ENCODE measurements at places on chromosomes 4 and X.

DNA sequence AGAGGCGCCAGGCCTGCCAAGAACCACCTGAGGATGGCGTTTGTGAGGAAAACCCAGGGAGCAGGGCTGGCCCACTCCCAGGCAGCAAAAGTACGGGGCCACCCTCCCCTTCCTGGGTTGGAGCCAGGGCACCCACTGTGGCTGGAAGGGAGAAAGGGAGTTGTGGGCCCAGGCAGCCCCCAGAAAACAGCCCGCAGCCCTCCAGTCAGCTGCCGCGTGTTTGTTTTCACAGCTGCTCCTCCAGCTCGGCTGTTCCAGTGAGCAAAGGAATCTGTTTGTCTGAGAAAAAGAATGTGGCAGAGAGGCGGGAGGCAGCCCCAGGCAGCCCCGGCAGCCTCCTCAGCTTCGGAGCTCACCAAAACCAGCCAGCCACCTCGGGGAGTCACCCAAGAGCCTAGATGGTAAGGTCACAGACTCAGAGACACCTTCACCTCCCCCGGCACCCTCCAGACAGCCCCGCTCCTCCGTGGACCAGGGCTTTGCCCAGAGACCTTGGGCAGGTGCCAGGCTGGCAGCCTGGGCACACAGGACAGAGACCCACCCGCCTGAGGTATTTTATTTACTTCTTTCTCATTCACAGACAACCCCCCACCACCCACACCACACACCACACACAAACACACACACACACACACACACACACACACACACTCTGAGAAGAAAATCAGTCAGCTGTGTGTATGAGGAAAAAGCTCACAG is 338.1 kb downstream of the BCOR start:
- no peak for DNase-seq

DNA sequence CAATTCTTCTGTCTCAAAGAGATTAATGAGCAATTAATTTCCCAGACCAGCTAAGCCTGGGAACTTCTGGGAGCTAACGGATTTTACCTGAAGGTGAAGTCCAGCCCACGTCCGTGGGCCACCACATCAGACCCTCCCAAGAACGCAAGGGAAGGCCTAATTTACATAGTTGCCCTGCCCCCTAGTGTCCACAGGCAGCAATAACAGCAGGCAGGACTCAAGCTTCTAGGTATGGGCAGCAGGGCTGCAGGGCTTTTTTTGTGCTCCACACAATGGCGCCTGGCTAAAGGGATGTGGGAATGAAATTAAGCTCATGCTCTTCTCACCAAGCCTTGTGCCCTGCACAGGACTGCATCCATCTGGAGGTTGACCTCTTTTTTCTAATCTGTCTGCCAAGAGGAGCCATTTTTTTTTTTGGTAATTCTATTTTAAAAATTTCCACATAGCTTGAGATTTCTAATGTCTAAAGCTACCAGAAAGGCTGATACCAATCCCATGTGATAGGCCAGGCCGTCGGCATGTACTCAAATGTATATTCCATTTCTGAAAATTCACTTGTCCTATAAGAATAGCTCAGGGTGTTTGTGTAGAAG is 111.9 kb upstream of the TMEM164 start:
- peak; percentile 45 for DNase-seq

DNA sequence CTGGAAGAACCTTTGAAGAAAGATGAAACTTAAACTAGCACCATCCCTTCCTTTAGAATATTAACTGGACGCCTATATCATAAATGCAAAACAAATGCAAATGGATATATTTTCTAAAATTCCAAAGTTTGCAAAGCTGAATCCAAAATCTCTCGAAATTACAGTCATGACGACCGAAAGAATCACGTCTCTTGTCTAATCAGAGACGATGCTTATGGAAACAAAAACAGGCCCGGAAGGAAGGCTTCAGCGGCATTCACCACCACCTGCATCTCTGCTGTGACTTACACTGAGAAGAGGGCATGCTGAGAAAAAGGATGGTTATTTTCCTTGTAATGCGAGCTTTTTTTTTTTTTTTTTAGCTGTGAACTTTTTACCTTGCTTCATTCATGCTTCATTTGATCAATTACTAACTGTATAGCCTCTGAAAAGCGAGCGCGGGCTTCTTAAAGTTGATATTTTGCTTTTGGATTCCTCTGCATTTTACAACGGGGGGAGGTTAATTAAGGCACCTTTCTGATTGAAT is 209.3 kb downstream of the SOWAHB start:
- DNase-seq = no peak

DNA sequence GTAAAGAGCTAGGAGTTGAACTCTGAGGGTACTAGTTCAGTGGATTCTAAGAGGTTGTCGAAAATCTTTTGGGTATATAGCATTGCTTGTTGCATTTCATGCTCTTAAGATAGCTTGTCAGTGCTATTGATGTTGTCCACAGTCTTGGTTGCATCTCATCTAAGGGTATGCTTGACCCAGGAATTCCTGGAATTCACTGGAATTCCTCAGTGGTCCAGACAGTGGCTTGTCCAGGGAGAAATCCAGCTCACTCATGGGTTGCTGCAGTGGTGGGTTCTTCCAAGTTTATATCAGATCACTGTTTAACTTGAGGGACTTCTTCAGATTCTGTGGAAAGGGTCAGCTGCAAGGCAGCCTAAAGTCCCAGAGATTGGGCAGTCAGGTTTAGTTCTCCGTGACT is 29.8 kb upstream of the SMARCAD1 start:
- no peak for DNase-seq

GRCh38 chrX:41419082-41419481 is 28.1 kb upstream of the NYX start:
- DNase-seq = no peak

GRCh38 chr4:67366311-67366861 is 178.9 kb downstream of the CENPC start:
- no peak for DNase-seq

DNA sequence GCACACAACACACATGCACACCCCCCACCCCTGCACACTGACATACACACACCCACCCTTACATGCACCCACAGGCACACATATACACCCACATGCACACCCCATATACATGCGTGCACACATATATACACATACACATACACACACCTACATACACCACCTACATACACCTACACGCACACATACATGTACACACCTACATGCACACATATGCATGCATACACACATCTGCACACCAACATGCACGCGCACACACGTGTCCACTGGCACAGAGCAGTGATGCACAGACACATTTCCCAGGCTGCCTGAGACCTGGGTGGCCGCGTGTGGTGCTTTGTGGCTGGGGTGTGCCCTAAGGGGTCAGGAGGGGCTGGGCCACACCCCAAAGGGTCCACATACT is 31.7 kb downstream of the FGFRL1 start:
- no peak for DNase-seq

- DNase-seq = no peak
These were observed 18.7 kb downstream of the RBBP7 start for GRCh38 chrX:16851421-16851820.

GRCh38 chrX:111319451-111319850 is 49.2 kb upstream of the CAPN6 start:
- DNase-seq = no peak

DNA sequence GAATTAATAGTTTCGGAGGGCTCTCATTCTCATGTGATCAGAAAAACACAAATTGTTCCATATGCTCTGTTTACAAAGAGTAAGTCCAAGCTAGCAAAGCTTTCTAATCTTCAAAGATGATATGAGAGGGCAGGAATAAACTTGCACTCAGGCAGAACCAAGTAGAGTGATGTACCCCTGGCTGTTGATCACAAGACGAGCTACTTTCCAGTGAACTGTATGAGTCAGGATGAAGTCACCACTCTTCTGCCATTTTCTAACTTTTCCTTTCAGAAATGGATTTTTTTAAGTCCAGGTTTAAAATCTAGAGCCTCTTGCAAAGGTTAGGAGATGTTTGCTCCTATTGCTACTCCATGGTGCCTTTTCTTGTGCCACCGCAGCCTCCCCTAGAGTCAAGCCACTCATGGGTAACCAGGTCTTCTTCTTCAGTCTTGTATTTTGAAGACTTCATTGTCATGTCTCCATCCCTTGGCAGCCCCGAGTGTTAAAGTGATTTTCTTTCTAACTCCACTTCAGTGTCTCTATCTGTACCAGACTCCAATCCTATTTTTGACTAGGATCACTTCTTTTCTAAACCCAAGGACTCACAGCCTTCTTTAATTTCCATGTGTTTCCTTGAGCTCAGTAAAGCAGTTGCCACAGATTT is 171.9 kb upstream of the GALNT7 start:
- no peak for DNase-seq

DNA sequence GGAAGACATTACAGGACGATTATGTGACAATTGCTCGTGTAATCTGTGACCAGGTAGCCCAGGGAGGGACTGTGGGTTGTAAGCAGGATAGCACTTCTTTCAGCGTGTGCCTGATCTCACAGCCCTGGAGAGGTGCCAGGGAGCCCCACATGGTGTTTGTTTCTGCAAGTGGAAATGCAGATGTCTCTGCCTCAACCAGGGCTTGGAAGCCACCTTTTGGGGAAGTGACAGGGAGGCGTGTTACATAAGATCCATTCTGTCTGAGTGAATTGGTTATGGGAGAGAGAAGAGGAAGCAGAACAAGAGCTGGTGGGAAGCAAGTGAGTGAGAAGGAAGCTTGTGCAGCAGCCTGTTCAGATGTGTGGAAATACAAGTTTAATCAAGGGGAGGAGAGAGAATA is 104.5 kb upstream of the GATB start:
- DNase-seq = no peak

GRCh38 chrX:11504234-11504633 is 161.5 kb downstream of the ARHGAP6 start:
- DNase-seq = no peak

DNA sequence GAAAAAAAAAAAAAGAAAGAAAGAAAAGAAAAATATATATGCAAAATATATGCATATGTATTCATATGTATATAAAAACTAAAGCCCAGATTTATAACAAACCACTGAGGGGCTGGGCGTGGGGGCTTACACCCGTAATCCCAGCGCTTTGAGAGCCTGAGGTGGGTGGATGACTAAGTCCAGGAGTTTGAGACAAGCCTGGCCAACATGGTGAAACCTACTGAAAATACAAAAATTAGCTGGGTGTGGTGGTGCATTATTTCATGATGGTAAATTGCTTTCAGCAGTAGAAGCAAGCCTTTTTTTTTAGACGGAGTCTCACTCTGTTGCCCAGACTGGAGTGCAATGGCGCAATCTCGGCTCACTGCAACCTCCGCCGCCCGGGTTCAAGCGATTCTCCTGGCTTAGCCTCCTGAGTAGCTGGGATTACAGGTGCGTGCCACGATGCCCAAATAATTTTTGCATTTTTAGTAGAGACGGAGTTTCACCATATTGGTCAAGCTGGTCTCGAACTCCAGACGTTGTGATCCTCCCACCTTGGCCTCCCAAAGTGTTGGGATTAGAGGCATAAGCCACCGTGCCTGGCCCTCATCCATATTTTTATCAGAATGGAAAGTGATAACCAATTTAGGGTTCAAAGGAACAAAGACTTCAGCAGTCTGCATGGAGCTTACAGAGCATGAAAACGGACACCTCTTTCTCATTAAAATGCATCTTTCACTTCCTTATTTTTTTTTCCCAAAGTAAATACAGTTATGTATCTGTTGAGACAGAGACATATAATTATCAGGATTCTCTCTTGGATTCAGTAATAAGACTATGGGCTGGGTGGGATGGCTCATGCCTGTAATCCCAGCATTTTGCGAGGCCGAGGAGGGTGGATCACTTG is 27.7 kb upstream of the MOB1B start:
- DNase-seq = no peak

DNA sequence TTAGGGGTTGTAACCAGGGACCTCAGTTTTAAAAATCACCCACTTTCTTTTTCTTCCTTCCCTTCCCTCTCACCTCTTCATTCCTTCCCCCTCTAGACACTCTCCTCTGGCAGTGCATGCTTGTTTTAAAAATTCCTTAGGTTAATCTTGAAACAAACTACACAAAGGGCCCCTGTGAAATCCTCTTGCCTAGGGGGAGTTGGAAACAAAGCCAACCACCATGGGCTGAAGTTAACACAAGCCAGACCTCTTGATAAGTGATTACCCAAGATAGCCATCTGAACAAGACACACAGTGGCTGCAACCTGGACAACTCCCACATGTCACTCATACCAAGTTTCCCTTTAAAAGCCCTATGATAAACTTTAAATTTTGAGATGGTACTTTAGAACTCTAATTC is 68.9 kb downstream of the TENT5D start:
- no peak for DNase-seq

DNA sequence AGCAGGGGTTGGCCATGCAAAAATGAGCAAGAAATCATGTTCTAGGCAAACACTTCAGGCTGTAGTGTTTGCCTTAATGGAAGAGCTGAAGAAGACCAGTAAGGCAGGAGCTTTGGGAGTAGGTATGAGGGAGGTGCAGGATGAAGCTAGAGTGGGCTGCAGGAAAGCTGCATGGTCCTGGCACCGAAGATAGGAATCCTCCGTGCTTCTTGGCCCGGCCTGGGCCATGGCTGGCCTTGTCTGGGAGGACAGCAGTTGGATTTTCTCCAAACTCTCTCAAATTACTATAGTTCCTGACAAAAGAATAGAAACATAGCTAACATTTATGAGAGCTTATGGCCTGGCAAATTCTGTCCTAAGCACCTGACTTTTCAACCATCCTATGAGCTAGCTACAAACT is 116.5 kb downstream of the UCHL1 start:
- DNase-seq = no peak

- DNase-seq = no peak
These were observed 18.3 kb upstream of the SNCA start for GRCh38 chr4:89855236-89855635.

DNA sequence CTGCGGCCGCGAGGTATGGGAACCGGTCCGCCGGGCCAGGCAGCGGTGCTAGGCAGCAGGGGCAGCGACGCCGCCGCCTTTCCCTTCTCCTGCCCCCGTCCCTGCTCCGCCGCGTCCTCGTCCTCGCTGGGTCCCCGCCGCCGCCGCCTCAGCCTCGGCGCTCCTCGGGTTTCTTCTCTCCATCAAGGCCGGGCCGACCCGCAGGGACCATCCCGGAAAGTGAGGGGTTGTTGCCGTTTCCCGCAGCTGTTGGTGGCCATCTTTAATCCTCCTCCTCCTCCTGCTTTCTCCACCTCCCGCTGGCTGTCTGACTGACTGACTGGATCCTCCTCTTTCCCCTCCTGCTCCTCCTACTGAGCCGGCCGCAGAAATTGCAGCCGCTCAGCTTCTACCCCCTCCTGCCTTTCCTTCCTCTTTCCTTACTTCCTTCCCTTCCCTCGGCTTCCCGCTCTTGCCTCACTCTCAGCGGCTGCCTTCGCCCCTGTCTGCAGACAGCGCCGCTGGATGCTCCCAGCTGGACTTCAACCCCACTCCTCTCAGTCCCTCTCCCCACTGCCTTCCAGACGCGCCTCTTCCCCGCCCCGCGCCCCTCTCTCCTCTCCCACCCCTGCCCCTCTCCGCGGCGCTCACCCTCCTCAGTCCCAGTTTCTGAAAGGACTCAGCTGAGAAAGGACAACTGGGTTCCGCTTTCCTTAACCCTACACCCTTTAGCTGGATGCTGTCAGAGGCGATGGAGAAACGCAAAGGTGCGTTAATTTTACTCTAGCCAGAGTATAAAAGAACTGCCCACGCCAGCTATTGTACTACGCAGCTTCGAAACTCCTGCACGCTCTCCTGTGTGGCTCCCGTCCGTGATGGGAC is at the start of gene WDFY3:
TSS of gene WDFY3 (minus strand) at position 309 of the 861 bp plus-strand sequence. CDS start 106,099 bp downstream, outside the sequence.
- peak; percentile 49 for DNase-seq

GRCh38 chr4:20901851-20902250 is 201.6 kb downstream of the PACRGL start:
- DNase-seq = no peak
